ENCODE measurements at places on chromosomes 2 and 18. TPM values are rescaled to one million over a fixed set of nuclear protein-coding genes. Genes with fewer than 3 reads are reported as not detected.
A peak's percentile ranks its signal among the peaks of the same experiment; 100 is the strongest.

Gene PDE1A
- 1.9 TPM for total RNA-seq

Gene AMER3
- not detected for total RNA-seq

DNA sequence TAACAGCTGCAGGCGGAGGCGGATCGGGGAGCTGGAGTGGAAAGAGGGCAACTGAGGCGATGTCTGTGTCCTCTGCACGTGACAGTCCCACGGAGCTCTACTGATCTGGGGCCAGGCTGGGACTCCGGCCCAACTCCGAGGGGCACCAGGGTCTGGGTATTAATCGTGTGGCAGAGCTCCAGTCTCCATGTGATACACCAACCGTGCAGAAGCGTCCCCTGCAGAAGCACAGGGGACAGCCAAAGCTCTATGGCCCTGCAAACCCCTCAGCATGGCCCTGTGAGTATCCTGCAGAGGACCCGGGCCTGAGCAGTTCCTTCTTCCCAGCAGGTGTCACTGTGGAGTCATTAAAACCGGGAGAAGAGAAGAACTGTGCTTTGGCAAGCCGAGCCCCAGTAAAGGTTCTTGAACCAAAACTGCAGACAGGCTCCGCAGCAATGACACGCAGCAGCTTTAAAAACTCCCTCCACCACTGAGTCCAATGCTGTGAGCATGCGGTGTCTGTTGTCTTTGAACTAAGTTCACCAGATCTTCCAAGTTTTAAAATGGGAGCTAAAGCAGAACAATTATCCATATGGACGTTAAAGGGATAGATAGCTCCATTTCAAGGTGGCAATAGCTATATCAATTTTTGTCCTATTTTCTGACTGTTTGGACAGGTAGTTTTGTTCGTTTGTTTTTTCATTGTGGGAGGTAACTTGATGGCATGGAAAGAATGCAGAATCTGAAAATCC, 79.4 kb downstream of the TMEM182 start:
- H3K4me3 ChIP-seq: no peak overlapping the region
- no peak overlapping the region for H3K27ac ChIP-seq
- DNase-seq: peak; percentile 51
- no peaks in the 10 kb centered on the region for H3K36me3 ChIP-seq
- H3K27me3 ChIP-seq: no peaks in the 10 kb centered on the region
- peaks cover 11% of the 10 kb centered on the region for H3K4me1 ChIP-seq

Gene TANC1
- total RNA-seq: 134 TPM

DNA sequence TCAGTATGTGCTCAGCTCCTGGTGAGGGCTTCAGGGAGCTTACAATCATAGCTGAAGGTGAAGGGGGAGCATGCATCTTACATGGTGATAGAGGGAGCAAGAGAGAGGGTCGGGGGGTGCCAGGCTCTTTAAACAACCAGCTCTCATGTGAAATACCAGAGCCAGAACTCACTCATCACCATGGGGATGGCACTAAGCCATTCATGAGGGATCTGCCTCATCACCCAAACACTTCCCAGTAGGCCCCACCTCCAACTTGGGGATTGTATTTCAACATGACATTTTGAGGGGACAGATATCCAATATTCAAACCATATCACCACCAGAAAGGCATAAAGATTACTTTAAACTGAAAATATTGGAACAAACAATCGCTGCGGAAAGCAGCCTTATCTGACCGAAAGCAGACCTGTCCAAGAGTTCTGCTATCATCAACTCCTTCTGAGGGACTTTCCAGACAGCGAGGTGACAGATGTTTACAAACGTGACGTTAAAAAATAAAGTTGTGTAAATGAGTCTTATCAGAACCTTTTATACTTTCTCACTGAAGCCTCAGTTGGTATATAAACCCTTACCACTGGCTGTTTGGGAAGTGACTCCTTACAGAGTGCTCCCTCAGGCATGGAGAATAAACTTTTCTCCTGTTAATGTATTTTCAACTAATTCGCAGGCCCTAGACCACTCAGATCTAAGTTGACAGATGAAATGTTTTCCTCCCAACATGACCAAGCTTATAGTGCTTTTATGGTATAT, 35.5 kb upstream of the PTH2R start:
- no peak overlapping the region for H3K27ac ChIP-seq
- no peaks in the 10 kb centered on the region for H3K36me3 ChIP-seq
- no peak for DNase-seq
- no peak overlapping the region for H3K4me3 ChIP-seq
- peaks cover 2% of the 10 kb centered on the region for H3K27me3 ChIP-seq
- no peaks in the 10 kb centered on the region for H3K4me1 ChIP-seq

Gene KLHL30
- total RNA-seq: 0.20 TPM

All from mesothelial cell of epicardium (in vitro differentiated cells).